Fibroblast of gingiva (primary cell): ENCODE measurements at places on chromosomes 1 and 21.

- DNase-seq = no peak
Measured at GRCh38 chr1:94406446-94406845, 11.7 kb upstream of the ABCD3 start.

DNA sequence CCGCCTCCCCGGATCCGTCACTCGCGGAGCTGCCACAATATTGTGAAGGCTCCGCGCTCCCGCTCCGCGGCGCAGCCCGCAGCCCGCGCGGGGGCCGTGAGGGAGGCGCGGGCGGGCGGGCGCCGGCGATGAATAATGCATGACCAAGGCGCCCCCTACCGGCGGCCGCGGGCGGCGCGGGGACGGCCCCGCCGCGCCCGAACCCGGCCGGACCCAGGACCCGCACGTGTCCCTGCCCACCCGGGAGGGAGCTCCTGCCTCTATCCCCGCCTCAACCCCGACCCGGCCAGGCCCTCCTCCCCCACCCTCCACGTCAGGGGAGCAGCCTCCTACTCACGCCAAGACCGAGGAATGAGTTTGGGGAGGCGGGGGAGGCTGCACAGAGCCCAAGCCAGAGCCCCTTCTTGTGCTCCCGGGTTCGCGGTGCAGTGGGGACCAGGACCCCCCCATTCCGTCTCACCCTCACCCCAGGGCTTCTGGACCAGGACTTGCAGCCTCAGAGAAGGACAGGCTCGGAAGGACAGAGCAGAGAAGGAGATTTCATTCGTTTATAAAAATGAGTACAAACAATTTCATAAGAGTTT lies 70.8 kb upstream of the CASZ1 start:
- no peak for DNase-seq

GRCh38 chr21:37259426-37259825 lies 7.7 kb downstream of the VPS26C start:
- DNase-seq = peak; percentile 72

DNA sequence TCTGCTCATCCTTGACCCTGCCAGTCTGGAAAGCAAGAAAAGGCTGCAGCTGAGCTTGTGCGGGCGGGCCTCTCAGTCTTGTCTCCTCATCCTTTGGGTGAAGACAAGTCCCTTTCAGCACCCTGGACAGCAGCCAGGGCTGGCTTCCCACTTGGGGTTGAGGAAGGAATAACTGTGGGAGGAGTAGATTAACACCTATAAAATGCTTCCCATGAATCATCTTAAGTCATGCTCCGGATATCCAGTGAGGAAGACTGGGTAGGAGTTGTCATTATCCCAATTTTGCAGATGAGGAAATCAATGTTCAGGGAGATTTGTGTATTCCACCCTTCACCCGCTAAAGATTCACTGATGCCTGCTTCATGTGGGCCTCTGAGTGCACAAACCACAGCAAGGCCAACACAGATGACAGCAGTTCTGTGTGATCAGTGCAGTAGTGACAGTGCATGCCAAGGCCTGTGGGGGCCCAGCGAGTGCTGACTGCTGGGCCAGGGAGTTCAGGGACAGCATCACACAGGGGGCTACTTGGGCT lies 20.1 kb upstream of the COL16A1 start:
- DNase-seq = peak; percentile 27

DNA sequence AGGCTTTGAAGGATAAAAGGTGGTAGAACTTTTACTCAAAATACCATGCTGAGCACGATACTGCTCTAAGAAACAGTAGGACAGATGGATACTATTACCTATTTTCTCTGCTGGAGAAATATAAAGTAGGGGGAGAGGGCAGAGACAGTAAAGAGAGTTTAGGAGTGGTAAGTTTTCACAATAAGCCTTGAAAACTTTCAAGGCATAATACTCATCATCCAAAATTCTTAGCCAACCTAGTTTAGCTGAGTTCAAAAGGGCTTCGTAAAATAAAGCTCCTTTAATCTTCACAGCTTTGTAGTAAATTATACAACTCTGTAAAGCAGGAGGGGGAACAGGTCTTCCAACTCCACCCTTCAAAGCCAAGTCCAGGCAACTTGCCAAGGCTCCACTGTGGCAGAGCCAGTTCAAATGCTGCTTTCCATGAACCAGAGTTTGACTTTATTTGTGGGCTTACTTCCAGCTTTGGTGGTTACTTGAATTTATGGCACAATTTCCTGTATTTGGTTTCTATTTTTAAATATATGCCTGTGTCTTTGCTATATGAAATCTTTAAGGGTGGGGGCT lies 15.5 kb downstream of the TEX38 start:
- DNase-seq = peak; percentile 26

DNA sequence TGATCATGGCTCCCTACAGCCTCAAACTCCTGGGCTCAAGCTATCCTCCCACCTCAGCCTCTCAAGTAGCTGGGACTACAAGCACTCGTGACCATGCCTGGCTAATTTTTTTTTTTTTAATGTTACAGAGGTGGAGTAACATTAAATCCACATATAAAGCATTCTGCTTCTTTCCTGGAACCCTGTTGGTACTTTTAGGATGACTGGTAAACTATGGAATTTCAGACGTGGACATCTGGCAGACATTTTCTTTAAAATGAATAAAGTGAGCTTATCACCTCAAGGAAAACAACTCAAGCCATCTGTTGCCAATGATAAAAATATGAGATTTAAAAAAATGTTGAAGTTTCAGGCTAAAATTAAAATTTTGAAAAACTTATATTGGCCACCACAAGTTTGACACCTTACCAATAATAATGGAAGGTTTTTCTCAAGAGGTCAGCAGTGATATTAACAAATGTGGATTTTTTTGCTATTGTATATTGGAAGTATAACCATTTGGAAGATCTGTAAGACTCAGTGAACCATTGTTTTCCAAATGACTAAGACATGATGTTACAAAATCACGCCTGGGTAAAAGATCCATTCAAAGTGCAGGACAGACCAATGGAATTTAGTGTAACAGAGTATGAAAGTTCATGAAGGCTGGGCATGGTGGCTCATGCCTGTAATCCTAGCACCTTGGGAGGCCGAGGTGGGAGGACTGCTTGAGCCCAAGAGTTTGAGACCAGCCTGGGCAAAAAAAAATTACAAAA lies 52.7 kb upstream of the EIF4G3 start:
- peak; percentile 56 for DNase-seq

DNA sequence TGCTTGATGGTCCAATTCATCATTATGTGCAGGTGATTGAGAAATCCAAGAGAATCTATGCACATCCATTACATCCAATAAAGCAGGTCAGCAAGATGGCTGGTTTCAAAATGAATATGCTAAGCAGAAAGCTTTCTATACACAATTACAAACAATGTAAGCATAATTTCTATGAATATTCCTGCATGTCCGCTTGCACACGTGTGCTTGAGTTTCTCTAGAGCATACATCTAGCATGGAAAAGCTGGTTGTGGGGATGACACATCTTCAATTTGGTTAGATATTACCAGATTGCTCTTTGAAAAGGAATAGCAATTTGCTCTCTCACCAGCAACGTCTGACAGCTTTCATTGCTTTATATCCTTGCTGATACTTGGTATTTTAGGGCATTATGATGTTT lies 160.4 kb upstream of the HMGB4 start:
- no peak for DNase-seq

- DNase-seq = no peak
Measured at GRCh38 chr1:198734323-198735008, 95.6 kb downstream of the PTPRC start.

- DNase-seq = no peak
Measured at GRCh38 chr1:16202281-16203210, 9.9 kb downstream of the ARHGEF19 start.

DNA sequence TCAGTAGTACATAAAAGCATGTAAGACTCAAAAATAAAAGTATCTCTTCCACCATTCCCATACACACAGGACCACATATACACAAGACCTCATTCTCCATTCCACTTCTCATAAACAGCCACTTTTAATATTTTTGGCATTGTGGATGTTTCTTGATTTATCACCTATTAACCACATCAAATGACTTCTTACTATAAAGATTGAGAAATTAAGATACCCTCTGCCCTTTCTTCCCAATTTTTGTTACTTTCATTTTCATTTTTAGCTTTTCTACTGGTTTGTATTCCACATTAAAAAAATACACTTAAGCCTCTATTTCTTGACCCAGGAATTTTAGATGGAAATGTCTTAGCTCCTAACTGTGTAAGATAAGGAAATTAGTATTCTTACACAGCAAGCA lies 22.8 kb downstream of the AKT3 start:
- DNase-seq = no peak

DNA sequence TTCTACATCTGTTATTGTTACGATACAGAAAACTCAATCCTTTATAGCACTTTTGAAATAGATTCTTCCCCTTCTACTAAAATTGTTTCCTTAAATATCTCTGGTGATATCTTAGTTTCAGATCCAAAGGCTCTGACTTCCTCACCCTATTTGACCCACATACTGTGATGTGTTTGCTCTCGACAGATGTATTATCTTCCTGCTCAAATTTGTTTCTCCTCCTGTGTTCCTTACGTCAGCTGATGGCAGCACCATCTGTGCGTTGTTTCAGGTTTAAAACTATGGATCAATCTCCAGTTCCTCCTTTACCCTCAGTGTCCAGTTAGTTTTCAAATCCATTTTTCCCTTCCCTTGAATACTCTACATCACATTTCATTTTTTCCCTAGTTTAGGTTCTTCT lies 274.4 kb downstream of the RYR2 start:
- DNase-seq = no peak

DNA sequence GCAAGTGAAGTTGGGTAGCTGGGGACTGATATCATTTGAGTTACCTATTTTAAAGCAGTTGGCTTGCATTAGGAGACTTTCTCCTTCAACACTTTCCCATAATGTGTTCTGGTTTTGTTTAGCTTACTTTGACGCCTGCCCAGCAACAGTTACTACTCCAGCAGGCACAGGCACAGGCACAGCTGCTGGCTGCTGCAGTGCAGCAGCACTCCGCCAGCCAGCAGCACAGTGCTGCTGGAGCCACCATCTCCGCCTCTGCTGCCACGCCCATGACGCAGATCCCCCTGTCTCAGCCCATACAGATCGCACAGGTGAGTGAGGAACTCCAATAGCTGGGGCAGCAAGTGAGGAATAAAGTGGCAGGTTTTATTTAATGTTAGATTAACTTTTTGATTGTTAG lies 144.3 kb downstream of the CD247 start:
- DNase-seq = no peak

DNA sequence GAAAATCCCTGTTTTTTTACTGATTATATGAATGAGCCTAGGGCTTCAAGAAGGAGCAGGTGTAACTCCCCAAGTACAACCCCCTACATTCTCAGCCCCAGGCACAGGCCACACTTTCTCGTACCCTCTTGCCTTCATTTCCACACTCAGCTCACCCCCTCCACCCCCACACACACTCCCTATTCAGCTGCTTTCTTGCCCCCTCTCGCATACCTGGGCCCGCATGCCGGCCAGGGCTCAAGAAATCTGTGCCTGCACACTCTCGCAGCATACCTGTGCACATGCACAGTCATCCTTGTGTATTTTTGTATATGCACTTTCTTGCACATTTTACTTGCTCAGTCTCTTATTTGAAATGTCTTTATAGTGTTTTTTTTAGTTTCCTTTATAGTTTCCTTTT lies 2.0 kb downstream of the PTPRF start:
- DNase-seq = no peak

DNA sequence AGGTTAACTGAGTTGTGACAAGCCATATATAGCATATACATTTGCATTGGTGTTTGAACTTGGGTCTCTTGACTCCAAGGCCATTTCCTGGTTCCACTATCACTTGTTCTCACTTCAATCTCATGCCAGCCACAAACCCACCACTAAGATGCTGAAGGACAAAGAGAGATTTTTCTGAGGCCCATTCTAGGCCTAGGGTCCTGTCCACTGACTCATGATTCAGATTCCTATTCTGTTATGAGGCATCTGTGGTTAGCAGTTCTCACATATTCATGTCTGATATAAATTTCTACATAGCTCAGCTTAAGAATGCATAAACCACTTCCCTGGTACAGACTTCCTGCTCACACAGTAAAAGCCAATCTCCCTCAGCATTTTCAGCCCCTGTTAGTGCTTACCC lies 326.1 kb upstream of the BEND5 start:
- peak; percentile 31 for DNase-seq

GRCh38 chr1:6885426-6885825 lies 100.2 kb downstream of the CAMTA1 start:
- no peak for DNase-seq

GRCh38 chr1:31335007-31335406 lies 37.9 kb downstream of the FABP3 start:
- DNase-seq = peak; percentile 47
